SJSA1 (cell line): ENCODE measurements at places on chromosomes 3 and 15. TPM values are rescaled to one million over a fixed set of nuclear protein-coding genes. Genes with fewer than 3 reads are reported as not detected.
A peak's percentile ranks its signal among the peaks of the same experiment; 100 is the strongest.

THAP10 gene
- total RNA-seq, result 3.9 and 10.7 TPM in 2 replicates

ALAS1 gene
- 26.6 and 44.8 TPM in 2 replicates for total RNA-seq

DNA sequence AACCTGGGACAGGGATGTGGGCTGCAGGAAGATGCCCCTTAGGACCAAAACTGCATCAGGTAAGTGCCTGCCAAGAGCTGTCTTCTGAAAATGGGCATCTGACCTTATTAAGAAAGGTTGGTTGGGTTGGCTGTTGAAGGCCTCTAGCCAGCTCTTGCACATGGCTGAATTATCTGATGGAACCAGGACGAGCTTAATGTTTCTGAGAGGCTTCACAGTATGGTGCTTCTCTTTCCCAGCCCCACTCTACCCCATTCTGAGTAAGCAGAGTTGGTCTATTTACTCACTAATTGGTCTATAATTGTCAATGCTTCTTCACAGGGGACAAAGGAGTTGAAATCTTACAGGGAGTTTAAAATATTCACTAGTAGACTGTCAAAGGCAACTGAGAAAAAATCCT, 48.4 kb downstream of the DTWD1 start:
- DNase-seq, result no peak

GNB4 gene
- 105 and 113 TPM in 2 replicates for total RNA-seq

DNA sequence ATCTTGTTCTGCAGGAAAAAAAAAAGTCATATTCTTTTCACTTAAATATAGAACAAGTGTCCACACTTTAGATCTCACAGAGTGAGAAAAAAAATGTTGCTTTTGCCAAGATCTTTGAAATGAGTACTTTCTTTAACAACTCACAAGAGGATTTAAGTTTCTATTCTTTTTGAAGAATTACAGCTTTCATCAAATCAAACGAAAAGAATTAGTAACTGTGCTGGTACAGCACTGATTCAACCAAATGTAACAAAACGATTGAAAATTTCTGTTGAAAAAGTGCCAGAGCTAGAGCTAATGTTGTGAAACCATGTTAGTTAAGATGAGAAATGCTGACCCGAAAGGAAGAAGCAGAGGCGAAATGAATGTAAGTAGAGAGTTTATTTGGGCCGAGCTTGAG, 300.2 kb downstream of the GABRB3 start:
- DNase-seq, result no peak

DNA sequence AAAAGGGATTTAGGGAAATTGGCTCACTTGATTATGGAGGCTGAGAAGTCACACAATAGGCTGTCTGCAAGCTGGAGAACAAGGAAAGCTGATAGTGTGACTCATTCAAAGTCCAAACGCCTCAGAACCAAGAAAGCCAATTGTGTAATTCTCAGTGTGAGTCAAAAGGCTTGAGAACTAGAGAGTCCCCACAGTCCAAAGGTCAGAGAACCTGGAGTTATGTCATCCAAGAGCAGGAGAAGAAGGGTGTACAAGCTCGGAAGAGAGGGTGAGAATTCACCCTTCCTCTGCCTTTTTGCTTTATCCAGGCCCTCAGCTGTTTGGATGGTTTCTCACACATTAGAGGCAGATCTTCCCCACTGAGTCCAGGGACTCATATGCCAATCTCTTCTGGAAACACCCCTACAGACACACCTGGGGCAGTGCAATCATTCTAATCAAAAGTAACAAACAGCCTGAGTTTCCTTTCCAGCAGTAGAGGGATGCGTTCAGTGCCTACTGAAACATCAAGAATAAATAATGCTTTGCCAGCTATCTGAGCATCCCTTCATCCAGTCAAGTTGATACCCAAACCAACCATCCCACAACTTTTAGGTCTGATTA, 271.5 kb downstream of the SATB1 start:
- no peak for DNase-seq

- no peak for DNase-seq
Measured at GRCh38 chr3:148202386-148202785, 495.3 kb upstream of the AGTR1 start.

FRMD4B gene
- total RNA-seq, result 1.3 and 13.7 TPM in 2 replicates

DNA sequence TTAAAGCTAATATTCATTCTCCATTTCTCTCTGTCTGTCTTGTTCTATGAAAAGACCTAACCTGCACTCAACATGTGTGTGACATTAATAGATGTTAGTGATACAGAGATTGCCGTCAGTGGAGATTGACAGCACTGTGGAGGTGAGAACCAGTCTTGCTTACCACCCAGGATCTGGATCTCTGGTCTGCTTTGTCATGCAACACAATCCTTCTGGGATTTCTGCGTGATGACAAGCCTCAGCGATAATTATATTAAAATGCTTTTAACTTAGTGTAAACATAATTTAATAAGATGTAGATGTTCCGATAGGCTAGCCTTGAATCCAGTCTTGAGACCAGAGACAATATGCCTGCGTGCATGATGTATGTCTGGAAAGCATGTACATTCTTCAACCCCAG, 262.0 kb upstream of the ZNF717 start:
- DNase-seq, result no peak

DNA sequence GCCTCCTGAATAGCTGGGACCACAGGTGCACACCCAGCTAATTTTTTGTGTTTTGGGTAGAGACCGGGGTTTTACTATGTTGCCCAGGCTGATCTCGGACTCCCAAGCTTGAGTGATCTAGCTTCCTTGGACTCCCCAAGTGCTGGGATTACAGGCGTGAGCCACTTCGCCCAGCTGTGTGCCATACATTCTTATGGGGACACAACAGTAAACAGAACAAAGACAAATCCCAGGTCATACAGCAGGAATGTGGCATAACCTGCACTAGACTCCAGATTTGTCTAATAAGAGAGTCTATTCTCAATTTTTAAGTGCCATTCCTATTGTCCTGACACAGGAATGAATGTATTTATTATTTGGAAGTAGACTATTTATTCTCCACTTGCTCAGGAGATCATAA, 17.6 kb downstream of the ARL6IP5 start:
- no peak for DNase-seq

DNA sequence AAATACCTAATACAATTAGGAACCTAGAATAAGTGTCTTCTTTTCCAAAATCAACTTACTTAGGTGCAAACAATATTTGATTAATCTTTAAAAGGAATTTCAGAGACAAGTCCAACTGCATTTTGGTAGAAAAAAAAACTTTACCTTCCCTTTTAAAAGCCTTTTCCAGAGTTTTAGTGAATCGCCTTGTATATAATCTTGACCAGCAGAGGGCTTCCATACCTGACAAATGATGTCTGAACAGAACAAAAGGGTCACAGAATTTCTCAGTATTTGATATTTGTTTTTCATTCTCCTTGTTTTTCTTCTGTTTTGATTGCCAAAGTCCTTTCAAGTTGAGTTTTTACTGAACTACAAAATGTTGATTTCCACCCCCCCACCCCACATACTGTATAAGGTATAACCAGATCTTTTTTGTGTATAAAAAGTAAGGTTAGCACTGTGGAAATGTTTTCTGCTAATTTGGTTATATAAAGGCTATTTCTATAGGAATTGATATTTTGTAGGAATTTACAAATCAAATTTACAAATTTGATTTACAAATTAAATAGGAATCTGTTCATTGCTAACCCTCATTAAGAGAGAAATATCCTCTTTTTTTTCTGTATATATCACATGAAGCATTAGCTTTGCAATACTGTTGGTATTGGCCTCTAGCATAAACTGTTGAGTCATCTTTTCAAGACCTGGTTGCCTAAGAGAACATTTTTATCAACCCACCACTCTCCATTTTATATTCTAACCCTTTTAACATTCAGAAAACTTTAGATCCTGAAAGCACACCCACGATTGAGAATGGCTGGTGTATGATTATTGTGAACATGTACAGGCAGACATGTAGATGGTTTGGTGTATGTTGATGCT, 464.1 kb upstream of the RARB start:
- DNase-seq, result no peak

GRCh38 chr3:23493889-23494288, 290.8 kb downstream of the UBE2E2 start:
- DNase-seq, result no peak

ALDH1A3 gene
- 1.9 and 2.2 TPM in 2 replicates for total RNA-seq

DNA sequence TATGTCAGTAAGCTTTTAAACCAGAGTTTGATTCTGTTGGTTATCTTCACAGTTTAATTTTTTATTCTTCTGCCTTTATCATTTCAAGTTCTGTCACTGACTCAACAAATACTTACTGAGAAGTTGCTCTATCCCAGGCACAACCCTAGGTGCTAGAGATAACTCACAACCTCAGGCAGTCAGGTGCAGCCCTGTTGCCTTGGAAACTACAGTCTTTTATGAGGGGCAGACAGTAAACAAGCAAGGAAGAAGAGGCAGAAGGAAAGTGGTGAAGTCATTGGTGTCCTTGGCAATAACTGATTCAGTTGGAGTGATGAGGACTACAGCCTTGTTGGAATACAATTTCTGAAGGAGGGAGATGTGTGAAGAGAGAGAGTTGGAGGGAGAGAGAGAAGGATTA, 142.1 kb upstream of the LRTM1 start:
- DNase-seq, result no peak

DNA sequence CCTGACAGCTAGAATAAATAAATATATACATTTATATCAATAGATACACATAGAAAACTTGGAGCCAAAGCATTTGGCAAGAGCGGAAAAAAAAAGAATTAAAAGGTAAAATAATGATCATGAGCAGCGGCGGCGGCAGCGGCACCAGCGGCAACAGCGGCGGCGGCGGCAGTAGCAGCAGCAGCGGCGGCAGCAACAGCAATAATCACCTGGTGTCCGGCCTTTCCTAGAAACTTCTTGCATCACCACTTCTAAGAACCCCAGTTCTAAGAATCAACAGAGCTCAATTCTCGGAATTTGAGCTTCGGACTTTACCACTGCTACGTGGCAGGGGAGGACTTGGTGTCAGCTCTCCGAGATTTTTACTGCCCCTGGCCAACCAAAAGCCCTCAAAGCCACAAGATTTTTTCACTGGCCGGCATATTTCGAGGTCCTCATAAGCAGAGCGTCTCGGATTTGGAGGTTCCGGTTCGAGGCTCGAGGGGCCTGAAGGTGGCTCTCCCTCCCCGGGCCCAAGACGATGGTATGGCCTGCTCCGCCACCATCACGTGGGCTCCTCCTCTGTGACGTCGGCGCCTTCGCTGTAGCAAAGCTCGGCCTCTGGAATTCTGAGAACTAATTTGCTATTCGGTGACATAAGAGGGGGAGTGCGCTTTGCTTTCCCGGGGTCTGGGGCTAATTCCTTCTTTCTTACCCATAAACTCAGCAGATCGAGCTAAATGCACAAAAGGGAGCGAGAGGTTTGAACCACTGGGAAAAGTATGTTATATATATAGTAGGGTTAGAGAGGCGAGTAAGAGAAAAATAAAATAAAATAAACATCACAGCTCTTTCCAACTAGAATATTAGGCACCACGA, at the start of gene BCL6:
Gene BCL6, minus strand, starts transcription at position 268 of the 858 bp plus-strand sequence. CDS start 11,775 bp downstream, outside the sequence.
- DNase-seq, result peak; percentile 97

- no peak for DNase-seq
Measured at GRCh38 chr3:168322941-168323340, 227.2 kb upstream of the GOLIM4 start.

GRCh38 chr3:143820466-143821221, 27.6 kb downstream of the SLC9A9 start:
- no peak for DNase-seq

GABRA5 gene
- not detected in 2 replicates for total RNA-seq

DNA sequence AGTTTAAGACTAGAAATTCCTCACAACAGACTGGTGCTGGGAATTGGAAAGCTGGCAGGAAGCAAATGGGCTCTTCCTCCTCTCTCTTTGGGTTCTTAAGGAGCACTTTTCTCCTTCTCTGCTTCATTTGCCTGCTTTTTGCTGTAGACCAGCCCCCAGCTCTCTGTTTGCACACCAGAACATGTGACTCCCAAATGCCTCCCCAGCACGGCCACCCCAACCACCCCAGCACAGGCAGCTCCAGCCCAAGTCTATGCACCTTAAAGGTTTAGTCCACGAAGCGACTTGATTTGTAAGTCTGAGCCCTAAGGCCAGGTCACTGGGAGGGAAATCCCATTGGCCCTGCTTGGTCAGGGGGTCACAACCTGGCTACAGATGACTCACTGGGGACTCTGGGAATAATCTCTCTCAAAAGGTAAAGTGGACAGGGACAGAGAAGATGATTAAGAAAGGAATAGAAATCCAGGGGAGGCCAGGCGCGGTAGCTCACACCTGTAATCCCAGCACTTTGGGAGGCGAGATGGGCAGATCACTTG, 377.8 kb upstream of the PROK2 start:
- no peak for DNase-seq

SKOR1 gene
- total RNA-seq, result not detected in 2 replicates

DNA sequence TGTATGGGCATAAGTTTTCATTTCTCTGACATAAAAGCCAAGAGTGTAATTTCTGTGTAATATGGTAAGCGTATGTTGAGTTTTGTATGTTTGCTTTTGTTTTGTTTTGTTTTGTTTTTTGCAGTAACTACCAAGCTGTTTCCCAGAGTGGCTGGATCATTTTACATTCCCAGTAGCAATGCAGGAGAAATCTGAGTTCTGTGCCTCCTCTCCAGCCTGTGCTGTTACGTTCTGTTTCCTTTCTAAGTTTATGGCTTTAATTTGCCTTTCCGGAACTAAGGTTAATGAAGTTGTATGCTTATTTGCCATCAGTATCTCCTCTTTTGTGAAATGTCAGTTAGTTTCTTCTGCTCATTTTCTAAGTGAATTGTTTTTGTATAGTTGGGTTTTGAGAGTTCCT, 307.8 kb downstream of the GABRG3 start:
- no peak for DNase-seq

DNA sequence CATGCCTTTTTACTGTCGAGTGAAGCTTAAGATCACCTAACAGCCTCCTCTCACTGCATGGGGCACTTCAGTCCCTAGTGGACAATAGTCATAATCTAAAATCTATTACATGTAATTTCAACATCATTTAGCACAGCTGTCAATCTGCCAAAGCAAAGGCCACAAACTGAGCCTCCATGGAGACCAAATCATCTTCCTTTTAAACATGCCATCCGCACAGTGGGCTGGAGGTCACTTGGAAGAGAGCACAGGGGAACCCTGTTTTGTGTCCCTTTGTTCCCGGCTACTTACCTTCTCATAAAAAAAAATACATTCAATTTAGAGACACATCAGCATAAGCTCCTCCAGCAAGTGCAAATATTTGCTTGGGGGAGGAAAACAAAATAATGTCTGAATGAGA, 167.3 kb downstream of the SQOR start:
- no peak for DNase-seq

DNA sequence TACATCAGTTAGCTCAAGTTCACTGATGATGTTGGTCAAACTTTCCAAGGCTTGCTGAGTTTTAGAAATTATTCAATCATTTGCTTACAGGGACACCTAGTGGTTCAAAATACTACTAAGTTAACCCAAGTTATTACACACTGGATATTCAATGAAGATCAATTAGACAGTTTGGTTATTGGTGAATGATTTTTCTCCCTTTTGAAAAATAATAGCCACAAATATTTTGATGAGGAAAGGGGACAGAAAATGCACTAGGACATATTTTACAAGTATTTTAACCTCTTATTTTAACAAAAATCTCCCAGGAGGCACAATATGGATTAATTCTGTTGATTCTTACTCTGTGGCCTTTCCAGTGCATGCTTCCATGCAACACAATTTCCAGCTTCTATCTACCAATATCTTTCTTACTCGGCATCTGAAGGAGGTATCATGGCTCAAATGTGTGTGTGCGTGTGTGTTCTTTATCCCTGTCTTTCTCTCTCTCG, 20.1 kb upstream of the GOLGA6L2 start:
- peak; percentile 6 for DNase-seq
